ENCODE measurements at places on chromosomes 2 and 18.

GRCh38 chr2:10161961-10162441 lies 39.5 kb downstream of the RRM2 start:
- DNase-seq, result no peak

DNA sequence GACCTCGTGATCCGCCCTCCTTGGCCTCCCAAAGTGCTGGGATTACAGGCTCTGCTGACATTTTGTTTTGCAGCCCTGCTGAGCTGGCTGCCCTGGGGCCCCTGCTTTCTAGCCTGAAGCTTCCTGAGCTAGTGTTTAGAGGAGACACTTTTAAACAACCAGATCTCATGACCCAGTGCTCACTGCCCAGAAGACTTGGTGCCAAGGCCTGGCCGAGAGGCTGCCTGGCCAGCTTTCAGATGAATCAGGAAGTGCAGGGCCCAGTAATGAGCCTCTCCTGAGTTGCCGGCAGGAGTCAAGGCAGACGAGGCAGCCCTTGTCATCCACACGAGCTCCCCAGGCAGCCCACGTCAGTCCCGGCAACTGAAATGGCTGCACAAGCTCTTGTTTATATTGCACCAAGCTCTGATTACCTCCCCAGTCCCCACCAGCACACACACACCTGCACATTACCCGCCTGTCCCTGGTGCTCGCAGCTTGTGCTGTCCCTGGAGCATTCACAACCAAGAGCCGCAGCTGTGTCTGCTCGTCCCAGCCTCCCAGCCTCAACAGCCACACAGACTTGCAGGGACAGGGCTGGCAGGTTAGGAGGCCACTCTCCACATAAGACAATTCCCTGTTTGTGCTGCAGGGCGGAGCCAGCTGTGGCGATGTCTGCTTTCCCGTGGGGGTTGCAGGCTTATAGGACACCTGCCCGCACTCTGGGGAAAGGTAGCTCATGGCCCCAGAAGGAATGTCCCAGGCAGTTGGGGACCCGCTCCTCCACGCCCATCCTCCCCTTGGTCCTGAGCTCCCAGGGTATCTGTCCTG lies 331.2 kb upstream of the MYT1L start:
- peak; percentile 72 for DNase-seq

DNA sequence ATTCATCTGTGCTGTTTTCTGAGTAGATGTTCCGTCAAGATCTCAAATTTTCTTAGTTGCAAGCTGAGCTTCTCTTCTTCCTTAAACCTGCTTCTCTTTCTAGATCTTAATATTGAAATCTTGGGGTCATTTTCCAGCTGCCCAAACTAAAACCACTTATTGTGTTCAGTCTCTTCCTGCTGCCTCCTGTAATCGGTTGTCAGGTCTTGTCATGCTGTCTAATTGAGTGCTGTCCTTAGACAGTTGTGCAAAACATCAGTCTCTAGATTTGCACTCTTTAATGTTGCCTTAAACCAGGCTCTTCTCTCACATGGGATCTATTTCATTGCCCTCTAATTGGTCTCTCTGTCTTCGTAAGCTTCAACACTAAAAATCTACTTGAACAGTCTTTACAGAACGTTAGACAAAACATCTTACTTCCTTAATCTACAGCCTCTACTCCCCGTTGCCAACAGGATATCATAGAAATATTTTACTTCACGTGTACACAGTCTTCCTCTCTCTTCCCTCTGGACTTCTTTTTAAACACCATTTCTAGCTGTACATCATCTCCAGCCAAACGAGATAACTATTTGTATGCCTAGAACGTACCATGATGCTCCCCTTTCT lies 34.9 kb downstream of the GPD2 start:
- DNase-seq, result no peak

DNA sequence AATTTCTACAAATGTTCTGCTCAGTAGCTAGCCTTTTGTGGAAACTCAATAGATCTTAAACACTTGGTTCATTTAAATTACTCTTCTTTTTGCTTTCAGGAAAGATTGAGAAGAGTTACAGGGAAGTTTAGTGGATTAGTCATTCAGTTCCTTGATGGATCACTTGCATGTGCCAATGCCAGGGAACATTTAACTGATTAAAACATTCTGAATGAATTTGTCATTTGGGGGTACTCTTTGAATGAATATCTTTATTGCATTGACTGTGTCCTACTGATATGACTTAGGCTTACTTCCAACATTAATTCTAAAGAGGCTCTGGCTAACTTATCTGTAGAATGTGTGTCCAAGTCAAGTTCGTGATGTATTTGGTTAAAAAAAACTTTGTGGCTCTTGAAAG lies 199.8 kb downstream of the PLCL1 start:
- no peak for DNase-seq

- no peak for DNase-seq
Observed at GRCh38 chr2:212931271-212931670, 220.1 kb downstream of the IKZF2 start.

DNA sequence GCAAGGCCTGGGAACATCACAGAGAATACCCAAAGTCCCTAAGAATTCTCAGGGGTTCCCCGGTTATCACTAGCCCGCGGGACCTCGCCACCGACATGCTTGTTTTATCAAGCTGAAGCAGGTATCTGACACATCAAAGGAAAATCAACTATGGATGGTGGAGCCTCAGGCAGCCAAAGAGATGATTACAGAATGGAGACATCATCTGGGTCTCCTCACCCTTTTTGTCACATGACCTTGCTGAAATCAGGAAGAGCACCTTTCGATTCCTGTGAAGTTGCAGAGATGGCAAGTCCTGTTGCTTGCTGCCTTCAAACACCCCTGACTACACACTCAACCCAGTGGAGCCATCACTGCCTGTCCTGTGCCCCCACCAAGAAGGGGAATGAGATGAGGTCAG lies 19.2 kb upstream of the CAB39 start:
- no peak for DNase-seq

- no peak for DNase-seq
Observed at GRCh38 chr2:60818272-60818671, 62.2 kb downstream of the PAPOLG start.

- no peak for DNase-seq
Observed at GRCh38 chr18:31587529-31587928, 4.1 kb upstream of the TTR start.

- DNase-seq, result no peak
Observed at GRCh38 chr2:172216477-172216876, 113.8 kb upstream of the DLX2 start.

DNA sequence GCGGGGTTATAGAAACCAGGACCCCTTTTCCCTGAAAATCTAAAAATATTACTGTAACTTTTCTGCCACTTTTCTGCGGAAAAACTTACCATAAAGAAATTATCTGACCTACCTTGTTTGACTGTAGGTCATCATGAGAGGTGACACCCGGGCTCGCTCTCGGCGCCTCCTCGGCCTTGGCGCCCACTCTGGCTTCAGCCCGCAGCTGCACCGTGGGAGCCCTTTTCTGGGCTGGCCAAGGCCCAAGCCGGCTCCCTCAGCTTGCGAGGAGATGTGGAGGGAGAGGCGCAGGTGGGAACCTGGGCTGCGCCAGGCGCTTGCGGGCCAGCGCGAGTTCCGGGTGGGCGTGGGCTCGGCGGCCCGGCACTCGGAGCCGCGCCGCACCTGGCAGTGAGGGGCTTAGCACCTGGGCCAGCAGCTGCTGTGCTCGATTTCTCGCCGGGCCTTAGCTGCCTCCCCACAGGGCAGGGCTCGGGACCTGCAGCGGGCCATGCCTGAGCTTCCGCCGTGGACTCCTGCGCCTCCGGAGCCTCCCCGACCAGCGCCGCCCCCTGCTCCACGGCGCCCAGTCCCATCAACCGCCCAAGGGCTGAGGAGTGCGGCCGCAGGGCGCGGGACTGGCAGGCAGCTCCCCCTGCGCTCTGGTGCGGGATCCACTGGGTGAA lies 107.7 kb upstream of the DNAJC10 start:
- DNase-seq, result no peak

GRCh38 chr2:101684313-101684712 lies 13.2 kb upstream of the MAP4K4 start:
- no peak for DNase-seq

GRCh38 chr2:85806358-85807118 lies 52.7 kb downstream of the ATOH8 start:
- DNase-seq, result no peak

GRCh38 chr2:199018826-199019225 lies 438.9 kb downstream of the SATB2 start:
- no peak for DNase-seq

- no peak for DNase-seq
Observed at GRCh38 chr18:26653943-26654615, 105.7 kb upstream of the KCTD1 start.
